Amniotic stem cell (primary cell): ENCODE measurements at places on chromosomes 16 and 17.

DNA sequence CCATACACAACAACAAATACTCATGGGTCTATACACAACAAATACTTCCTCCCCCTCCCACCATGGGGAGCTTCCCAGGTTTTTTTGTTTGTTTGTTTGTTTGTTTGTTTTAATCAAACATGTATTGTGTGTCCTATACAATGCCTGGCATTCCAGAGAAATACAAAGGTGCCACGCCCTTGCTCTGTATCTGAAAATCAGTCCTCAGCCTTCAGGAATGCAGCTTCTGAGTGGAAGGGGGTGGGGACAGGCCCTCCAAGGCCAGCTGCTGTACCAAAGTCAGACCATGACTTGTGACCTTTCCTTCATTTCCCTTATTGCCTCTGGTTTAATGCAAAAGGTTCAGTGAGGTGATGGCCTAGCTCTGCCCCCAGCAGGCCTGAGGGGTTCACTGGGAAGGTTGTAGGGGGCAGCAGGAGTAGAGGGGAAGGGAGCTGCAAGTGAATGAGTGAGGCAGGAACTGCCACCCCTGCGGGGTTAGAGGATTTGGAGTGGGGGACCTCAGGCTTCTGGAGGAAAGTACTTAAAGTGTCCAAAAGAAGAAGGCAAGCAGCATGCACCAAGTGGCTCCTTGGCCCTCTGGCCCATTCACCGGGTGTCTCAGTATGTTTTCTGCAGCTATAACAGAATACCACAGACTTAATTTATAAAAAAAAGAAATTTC lies 105.2 kb downstream of the CLEC16A start:
- no peak for DNase-seq

- DNase-seq: no peak
Observed at GRCh38 chr16:1984347-1985225, 593 bp downstream of the GFER start.

- no peak for DNase-seq
Observed at GRCh38 chr16:49709057-49709456, 146.9 kb downstream of the ZNF423 start.

DNA sequence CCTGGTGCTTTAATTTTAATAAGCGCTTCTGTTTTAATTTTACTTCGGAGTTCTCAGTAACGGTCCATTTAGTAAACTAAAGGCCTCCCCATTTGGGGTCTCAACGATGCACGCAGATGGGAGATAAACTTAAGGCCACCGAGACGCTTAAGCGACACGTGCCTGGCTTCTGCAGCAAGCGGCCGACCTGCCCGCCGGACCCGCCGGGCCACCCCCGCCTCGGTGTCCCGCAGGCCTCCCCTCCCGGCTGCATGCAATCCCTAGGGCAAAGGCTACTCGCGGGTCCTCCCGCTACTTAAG lies 592 bp downstream of the GCSH start:
- DNase-seq: no peak

- no peak for DNase-seq
Observed at GRCh38 chr17:37082311-37082860, 133.6 kb downstream of the AATF start.
